CD4-positive, alpha-beta T cell treated with Interleukin-4 for 1 hour (primary cell): ENCODE measurements at places on chromosomes 13 and 19.

DNA sequence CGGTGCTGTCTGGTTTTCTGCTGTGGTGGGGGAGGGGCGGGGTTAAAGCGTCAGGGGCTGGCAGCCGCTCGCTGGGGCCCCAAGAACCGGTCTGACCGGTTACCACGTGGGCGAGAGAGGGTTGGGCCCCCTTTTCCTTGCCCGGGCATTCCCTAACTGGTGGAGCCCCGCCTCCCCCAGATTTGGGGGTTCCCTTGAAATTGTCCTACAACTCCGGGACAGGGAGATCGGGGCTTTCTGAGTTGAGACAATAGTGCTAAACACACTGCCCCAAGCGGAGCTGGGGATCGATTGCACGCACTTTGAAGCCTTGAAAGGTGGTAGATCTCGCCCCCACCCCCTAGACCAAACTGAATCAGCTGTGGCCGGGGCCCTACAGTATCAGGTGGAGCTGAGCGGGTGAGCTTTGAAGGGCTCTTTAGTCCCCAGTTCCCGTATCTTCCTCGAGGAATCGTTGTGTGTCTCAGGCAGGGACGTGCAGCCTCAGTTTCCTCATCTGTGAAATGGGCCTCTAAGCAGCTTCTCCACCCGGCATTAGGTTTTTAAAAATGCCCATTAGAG is 4.8 kb downstream of the IER2 start:
- peak; percentile 91 for DNase-seq

DNA sequence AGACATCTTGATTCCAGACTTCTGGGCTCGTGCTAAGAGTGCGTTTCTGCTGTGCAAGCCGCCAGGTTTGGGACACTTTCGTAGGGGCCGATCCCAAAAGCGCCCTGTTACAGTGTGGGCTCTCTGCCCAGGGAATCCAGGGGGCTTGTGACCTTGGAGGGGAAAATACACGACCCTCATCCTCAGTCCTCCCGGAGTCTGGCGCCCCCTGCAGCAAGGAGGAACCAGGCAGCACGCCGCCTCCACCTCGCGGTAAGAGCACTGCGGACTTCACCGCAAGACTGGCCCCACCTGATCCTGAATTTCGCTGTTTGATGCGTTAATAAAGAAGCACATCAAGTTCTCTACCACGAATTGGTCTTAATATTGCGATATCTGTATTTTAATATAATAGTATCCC is 5.2 kb downstream of the POLRMT start:
- DNase-seq, result no peak

DNA sequence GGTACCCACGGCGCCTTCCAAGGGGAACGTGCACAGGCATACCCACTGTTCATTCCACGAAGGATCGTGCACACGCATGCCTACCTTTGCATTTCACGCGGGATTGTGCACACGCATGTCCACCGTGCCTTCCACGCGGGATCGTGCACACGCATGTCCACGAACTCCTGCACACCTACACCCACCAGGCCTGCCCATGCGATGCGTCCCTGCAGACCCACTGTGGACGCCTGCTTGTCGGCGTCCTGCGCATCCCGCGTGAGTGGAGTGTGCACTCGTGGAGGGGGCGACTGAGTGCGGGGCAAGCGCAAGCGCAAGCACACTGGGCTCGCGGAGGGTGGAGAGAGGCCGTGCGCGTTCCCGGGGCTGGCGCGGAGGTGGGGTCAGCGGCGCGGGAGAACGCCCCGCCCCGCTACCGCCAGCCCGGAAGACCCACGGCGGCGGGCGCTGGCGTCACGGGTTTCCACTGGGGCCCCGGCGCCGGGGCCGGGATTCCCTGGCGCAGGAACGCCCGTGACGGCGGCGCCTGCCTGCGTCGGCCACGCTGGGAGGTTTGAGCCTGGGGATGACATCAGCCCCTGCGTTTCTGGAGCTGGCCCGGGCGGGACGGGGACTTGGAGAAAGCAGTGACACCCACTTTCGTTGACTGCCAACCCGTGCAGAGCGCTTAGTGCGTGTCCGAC is 18.7 kb downstream of the GADD45B start:
- DNase-seq, result peak; percentile 62

- no peak for DNase-seq
Observed at GRCh38 chr13:90108547-90108946, 1238.9 kb upstream of the MIR17HG start.

GRCh38 chr19:45275370-45275971 is 24.4 kb downstream of the MARK4 start:
- no peak for DNase-seq

DNA sequence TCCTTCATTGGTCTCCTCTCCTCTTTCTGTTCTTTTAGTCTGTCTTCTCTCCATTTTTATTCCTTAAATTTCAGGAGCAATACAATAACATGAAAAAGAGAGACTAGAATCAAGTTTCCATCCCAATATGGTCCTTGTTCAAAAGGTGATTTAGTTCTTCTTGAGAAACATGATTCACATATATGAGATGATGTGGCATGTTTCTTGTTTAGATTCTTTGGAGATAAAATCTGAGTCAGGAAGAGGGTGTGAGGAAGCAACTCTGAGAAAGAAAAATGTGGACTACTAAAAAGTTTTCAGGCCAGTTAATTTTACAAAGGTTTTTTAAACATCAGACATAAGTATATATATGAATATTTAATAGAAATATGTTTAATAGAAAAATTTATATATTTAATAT is 231.4 kb downstream of the OXGR1 start:
- no peak for DNase-seq

- no peak for DNase-seq
Observed at GRCh38 chr13:113769106-113769505, 10.1 kb downstream of the TMEM255B start.

DNA sequence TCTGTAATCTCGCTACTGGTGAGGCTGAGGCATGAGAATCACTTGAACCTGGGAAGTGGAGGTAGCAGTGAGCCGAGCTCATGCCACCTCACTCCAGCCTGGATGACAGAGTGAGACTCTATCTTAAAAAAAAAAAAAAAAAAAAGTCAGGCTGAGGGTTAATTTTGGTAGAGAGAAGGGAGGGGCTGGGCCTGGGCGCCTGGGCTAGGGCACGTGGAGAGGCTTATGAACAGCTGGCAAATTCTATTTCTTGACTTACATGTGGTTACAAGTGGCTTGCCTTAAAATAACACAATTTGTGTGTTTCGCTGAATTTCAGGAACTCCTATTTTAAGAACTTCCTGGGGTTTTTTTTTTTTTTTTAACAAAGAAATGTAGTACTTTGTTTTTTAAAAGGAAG is 47.6 kb upstream of the MAP3K10 start:
- DNase-seq, result peak; percentile 58

DNA sequence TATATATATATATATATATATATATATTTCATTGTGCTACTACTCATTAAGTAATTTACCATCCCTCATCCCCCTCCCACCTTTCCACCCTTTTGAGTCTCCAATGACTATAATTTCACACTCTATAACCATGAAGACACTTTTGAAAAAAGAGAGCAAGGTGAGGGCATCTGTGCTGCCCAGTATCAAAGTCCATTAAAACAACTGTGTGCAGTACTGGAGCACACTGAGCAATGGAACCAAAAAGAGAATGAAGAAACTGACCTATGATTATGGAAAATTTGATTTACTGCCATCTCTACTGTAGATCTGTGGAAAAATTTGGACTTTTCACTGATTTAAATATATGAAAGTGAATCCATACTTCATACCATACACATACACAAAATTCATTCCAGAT is 217.9 kb downstream of the COL4A1 start:
- no peak for DNase-seq

- DNase-seq, result no peak
Observed at GRCh38 chr13:76153239-76153638, 517.1 kb downstream of the LMO7 start.

GRCh38 chr19:50362656-50363424 is 2.6 kb downstream of the NAPSA start:
- DNase-seq, result no peak
